Frontal cortex (tissue), 4 donors: ENCODE measurements at places on chromosomes 1 and 21.

DNA sequence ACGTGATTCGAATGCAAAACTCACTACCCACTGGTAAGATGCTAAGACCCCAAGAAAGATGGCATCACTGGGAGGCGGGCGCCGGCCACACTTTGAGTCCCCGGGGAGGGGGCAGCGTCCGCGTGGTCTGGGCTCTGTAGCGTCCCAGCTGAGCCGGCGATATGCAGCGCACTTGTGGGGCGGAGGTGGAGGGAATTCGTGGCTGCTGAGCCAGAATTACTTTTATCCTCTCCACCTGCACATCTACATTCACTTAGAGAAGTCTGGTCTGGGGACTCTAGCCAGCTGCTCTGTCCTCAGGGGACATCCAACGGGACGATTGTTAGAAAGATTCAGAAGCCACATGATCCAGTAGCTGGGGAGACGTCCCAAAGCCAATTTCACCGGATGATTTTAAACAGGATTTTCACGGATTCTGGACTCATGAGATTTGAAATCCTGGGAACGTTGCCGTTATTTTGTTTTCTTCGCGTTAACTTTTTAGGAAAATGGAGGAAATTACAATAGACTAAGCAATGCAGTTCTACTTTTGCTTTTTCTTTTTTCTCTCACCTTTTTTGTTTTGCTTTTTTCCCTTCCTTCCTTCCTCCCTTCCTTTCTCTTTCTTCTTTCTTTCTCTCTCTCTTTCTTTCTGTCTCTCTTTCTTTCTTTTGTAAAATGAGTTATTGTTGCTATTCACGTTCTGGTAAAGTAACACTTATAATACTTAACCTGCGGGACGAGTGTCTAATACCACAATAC is 1.3 kb downstream of the JAM2 start:
- DNase-seq, result peak; percentile 36

GRCh38 chr1:33429856-33430691 is 821 bp downstream of the PHC2 start:
- DNase-seq, result peak; percentile 61

- no peak for DNase-seq
Observed at GRCh38 chr1:46445773-46446256, 43.8 kb upstream of the DMBX1 start.

DNA sequence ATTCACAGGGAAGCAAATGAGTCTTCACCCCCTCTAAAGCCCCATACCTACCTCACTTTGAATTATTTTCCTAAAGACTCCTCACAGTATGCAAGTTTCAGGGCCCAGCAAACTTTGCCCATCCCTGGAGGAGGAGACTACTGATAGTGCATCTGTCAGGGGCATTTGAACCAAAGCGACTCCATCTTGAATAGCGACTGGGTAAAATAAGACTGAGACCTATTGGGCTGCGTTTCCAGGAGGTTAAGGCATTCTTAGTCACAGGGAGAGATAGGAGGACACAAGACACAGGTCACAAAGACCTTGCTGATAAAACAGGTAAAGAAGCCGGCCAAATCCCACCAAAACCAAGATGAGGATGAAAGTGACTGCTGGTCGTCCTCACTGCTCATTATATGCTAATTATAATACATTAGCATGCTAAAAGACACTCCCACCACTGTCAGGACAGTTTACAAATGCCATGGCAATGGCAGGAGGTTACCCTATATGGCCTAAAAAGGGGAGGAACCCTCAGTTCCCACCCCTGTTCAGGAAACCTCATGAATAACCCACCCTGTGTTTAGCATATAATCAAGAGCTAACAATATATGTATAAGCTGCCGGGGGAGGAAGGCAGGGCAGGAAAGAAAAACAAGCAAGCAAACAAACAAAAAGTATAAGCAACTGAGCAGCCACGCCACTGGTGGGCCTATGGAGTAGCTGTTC is 3.3 kb upstream of the PKNOX1 start:
- DNase-seq, result no peak

DNA sequence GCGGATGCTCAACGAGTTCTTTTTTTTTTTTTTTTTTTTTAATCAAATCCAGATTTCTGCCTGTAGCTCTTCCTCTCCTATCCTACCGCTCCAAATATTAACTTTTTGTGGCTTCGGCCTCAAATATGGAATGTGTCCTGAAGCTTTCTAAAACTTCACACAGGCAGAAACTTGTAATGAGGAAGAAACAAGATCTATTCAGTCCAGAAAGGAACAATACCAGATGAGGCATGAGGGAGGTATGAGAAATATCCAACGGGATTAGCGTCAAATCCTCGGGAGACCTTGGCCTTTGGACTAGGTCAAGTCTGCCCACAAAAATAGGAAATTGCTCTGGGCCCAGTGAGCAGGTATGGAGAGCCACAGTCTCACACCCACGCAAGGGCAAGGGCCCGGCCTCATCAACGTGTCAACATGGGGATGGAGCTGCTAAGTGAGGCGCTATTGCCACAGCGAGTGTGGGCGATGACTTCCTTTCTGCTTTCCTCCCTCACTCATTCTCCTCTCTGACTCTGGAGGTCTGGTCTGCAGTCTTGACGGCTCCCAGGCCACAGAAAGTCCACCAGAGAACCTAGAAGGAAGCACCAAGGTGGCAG is 66.6 kb downstream of the BCAR3 start:
- no peak for DNase-seq
